Activated CD8-positive, alpha-beta memory T cell treated with anti-CD3 and anti-CD28 coated beads, Interleukin-2, amount 50 U/mL, for 4 hours (primary cell): ENCODE measurements at places on chromosomes 16 and 17.

DNA sequence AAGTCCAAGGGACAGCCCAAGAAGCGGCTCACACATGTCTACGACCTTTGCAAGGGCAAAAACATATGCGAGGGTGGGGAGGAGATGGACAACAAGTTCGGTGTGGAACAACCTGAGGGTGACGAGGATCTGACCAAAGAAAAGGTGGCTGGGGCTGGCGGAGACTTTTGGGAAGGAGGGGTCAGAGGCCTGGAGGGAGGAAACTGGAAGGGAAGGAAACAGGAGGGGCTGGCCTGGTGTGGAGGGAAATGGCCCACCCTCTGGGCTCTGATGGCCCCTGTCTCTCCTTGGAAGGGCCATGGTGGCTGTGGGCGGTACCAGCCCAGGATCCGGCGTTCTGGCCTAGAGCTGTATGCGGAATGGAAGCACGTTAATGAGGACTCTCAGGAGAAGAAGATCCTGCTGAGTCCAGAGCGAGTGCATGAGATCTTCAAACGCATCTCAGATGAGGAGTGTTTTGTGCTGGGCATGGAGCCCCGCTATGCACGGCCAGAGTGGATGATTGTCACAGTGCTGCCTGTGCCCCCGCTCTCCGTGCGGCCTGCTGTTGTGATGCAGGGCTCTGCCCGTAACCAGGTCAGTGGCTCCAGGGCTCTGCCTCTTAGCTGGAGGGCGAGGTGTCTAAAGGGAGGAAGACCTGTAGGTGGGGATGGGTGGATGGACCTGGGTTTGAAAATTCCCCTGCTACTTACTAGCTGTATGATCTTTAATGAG is 12.5 kb downstream of the POLR2A start:
- no peak for DNase-seq

DNA sequence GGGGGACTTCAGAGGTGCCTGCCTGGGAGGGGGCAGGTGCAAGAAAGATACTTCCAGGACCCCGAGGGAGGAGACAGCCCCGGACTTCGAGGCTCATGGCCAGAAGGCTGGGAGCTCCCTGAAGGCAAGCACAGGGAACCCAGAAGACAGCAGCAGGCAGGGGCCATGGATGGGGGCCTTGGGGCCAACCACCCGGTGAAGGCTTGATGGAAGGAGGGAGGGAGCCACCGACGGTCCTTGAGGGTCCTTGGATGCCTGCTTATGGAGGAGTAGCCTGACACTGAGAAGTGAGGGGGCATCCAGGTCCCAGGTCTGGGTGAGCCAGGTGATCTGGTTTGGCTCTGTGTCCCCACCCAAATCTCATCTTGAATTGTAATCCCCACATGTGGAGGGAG is 89.7 kb downstream of the SEC14L1 start:
- DNase-seq = no peak

- no peak for DNase-seq
These were observed 431.4 kb downstream of the SHISA9 start for GRCh38 chr16:13332713-13333255.

DNA sequence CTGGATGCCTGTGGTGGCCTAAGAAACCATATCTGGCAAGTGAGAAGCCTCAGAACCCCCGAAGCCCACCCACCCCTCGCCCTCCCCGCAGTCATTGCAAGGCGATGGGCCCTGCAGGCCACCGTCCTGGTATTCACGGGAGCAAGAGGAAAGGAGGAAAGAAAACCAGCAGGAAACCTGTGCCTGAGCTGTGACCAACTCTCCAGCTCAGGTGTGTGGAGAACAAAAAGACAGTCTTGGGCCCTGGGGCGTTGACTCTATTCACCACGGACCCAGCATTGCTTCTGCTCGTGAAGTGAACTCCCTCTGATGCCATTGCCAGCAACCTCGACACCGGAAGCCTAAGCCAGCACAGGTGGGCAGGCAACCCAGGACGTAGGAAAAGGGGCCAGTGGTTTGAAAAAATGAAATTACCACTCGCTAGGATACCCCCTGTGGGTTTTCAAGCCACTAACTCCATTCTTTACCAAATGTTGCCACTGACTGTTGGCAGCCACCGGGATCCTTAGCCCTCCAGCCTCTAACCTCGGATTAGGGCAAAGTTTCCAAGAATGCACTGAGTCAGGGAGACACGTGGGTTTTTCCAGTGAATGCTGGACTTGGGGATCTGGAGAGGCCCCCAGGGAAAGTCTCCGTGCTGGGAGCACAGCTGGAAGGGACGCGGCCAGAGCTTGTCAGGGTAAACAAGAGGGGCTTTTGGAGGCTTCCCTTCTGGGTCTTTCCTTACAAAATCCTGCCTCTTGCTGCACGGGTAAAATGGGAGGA is 25.1 kb downstream of the FA2H start:
- no peak for DNase-seq

DNA sequence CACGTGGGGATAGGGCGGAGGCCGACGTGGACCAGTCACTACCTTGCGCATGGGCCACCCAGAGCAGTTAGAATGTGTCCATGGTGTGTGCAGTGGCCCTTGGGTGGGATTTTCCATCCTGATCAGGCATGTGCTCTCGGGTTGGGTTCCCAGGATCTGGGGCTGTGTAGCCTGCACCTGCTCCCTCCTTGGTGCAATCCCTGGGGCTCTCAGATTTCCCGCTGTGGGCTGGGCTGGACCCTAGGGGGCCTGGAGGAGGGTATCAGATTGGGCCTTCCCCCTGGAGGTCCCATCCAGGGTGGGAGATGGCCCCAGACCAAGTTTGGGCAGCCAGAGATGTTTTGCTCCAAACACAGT is 1.3 kb downstream of the SMTNL2 start:
- DNase-seq = no peak

- no peak for DNase-seq
These were observed 25.8 kb upstream of the NAT9 start for GRCh38 chr17:74801896-74802295.

DNA sequence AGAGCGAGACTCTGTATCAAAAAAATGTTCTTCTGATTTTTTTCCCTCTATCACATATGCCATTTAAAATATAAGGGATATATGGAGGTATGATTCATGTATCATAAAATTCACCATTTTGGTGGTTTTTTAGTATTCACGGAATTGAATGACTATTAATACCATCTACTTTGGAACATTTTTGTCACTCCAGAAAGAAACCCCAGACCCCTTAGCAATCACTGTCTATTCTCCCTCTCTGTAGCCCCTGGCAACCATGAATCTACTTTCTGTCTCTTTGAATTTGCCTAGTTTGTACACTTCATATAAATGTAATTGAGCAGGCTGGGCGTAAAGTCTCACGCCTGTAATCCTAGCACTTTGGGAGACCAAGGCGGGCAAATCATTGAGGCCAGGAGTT is 75.9 kb downstream of the PRKCA start:
- no peak for DNase-seq

GRCh38 chr16:23909792-23910418 is 74.1 kb downstream of the PRKCB start:
- DNase-seq = no peak

DNA sequence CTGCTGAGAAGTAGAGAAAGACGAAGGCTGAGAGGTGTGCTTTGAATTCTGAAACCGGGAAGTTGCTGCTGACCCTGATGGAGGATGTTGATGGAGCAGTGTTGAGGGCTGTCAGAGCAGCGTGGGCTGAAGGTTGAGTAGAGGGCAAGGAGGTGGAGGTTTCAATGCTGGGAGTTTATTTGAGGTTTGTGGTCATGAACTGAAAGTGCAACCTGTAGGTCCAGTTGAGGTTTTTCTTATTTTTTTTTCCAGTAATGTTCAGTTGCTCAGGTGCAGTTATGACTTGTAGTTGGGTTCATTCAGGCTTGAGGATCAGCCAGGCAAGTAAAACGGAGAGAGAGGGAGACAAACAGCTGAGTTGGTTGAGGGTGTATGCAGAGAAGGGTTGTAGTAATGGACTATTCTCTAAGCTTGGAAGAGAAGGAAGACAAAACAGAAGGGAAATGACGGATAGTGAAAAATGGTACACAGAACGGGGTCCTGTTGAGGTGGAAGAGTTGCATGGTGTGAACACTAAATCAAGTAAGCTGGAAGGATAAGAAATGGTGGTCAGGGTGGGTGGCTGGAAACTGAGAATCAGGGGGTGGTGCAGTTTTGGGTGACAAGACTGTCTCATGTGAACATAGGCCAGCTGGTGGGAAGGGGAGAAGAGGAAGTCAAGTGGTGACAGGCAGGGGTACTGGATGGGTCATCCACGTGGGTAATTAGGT is 8.7 kb upstream of the UBE2G1 start:
- DNase-seq = peak; percentile 21

DNA sequence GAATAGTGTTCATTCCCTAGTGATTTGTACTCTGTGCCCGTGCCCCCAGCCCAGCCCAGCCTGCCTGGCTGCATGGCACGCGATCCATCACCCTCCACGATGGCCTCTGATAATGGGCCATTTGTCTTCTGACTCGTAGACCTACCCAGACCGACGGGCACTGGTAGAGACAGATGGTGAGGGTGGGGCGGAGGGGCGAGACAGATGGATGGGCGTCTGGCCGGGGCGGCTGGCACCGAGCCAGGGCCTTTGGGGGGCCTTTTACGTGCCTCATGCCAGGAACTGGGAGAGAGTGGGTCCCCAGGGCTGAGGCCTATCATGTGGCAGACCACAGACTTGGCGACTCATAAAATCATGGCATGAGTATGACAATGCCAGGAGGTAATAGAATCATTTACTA is 25.4 kb downstream of the CRHR1 start:
- no peak for DNase-seq

GRCh38 chr17:77495575-77495974 is 354.8 kb downstream of the SEC14L1 start:
- DNase-seq = no peak

GRCh38 chr16:31262084-31262483 is 2.3 kb downstream of the ITGAM start:
- no peak for DNase-seq

GRCh38 chr17:3593384-3593783 is 15.8 kb downstream of the TRPV1 start:
- DNase-seq = no peak

GRCh38 chr17:11880714-11881113 is 116.6 kb downstream of the ZNF18 start:
- no peak for DNase-seq

DNA sequence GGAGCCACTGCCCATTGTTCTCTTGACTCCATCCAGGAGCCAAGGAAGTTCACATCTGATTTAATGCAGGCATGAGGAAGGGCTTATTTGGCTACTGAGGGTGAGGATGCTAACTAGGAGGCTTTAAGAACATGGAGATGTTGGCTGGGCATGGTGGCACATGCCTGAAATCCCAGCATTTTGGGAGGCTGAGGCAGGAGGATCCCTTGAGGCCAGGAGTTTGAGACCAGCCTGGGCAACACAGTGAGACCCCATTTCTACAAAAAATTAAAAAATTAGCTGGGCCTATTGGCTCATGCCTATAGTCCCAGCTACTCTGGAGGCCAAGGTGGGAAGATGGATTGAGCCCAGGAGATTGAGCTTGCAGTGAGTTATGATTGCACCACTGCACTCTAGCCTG is 116.5 kb downstream of the RAP1GAP2 start:
- DNase-seq = no peak

DNA sequence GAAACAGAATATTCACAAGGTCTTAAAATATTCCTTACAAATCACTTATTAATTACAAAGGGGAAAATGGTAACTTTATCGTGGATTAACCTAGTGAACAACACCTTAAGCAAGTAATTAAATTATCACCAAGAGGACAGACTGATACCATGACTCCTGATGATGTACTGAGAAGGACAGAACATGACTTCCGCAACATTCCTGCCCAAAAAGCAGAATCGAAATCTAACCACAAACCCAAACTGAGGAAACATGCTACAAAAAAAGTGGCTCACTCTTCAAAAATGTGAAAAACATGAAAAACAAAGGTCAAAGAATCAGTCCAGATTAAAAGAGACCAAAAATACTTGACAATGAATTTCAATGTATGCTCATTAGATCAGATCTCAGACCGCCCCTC is 151.5 kb downstream of the AATF start:
- no peak for DNase-seq

DNA sequence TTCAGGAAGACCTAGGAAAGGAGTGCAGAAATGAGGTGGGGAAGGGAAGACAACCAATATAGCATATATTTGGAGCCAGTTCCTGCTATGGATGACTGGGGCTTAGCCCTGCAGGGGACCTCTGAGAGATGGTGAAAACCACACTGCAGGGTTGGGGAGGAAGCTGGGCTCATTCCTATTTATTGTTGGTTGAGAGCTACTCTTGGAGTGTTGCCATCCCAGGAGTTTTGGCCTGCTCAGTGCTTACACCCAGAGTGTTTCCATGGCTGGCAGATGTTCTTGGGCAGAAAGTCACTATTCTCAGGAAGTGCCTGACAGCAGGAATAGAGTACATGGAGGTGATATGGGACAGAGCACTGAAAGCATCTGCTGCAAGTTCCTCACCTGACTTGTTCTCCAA is 145.8 kb downstream of the SPACA3 start:
- no peak for DNase-seq

DNA sequence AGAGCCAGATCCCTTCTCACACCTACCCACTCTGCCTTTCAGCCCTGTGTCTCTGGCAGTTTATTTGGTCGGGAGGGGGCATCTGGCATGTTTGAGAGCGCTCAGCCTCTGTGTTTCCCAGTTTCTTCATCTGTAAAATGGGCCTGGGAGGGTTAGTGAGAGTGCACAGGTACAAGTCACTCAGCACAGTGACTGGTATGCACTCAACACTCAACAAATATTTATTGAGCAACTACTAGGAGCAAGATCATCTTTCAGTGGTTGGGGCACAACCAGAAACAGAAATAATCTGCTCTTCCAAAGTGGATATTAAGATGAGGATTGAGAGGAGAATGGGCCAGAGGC is 13.7 kb upstream of the SRCIN1 start:
- DNase-seq = no peak

GRCh38 chr16:72051818-72052217 is 2.5 kb upstream of the HP start:
- no peak for DNase-seq

DNA sequence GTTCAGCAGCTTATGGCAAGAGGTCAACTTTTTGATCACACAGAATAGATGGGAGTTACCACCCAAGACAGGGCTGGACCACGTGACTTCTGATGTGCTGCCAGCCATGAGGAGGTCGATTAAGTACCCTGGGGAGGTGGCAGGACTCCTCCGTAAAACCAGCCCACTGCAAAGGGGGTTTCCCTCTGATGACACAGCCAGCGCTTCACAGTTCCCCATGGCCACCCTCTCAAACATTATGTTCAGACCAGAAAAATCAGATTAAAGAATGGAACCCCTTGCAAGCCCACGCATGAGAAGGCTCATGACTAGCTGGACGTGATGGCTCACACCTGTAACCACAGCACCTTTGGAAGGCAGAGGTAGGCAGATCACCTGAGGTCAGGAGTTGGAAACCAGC is 222.9 kb downstream of the CPPED1 start:
- DNase-seq = no peak

DNA sequence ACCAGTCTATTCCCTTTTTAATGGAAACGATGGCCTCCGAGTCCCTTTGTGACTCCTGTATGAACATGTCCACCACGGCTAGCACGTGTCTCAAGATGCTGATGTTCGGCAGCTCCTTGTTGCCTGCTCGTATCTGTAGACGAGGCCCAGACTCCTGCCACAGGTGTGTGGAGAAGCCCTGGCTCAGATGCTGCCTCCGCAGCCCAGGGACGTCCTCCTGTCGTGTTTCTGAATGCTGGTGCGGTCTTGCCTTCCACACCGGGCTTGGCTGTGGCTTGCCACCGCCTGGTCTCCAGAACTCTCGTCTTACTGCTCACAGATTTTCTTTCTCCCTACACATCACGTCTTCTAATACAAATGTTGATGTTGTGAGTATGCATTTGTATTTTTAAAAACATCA is 17.0 kb downstream of the FOXF1 start:
- no peak for DNase-seq
